Suppressor macrophage treated with lipopolysaccharide for 4 hours (primary cell): ENCODE measurements at places on chromosomes 6 and 20.

- no peak for DNase-seq
Observed at GRCh38 chr6:138441965-138442364, 37.9 kb downstream of the HEBP2 start.

GRCh38 chr6:68038815-68039408 lies 596.2 kb upstream of the ADGRB3 start:
- no peak for DNase-seq

- DNase-seq: no peak
Observed at GRCh38 chr6:156852147-156852857, 75.1 kb downstream of the ARID1B start.

GRCh38 chr6:4180652-4181255 lies 45.4 kb upstream of the ECI2 start:
- no peak for DNase-seq

- DNase-seq: no peak
Observed at GRCh38 chr20:24768713-24769601, 180.1 kb upstream of the CST7 start.

DNA sequence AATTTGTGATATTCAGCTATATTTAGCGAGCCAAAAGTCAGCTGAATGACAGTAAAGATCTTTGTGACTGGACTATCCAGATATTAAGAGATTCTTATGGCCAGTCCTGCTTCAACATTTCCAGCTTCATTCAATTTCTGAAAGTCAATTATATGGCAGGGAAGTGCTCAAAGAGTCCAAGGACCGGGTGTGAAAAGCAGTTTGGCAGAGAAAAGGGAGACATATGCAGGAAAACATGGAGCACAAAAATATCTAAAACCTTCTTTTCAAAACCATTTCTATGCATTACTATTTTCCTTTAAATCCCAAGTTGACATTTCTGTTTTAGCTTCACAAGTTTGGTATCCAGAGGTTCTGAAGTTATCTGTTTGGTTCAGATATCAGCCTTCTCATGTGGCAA lies 5.0 kb downstream of the MPC1 start:
- no peak for DNase-seq

DNA sequence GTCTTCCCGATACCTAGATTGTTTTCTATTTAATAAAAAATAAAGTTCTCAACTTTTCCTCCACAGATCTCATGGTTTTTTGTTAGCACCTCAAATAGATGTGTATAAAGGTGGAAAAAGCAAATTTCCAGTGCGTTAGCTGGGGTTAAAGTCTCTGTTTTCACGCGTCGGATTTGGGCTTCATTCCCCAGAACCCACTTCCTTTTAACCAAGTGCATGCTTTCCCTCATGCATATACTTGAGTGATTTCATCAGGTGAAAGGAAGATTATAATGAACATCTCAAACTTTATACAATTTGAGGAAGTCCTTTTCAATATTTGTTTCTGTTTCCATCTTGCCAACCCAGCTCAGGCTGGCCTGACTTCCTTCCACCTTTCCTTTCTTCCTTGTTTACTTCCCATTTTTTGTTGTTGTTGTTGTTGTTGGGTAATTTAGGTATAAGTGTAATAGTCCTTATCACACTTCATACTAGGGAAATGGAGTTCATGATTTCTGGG lies 43.9 kb upstream of the GGTLC1 start:
- peak; percentile 3 for DNase-seq

DNA sequence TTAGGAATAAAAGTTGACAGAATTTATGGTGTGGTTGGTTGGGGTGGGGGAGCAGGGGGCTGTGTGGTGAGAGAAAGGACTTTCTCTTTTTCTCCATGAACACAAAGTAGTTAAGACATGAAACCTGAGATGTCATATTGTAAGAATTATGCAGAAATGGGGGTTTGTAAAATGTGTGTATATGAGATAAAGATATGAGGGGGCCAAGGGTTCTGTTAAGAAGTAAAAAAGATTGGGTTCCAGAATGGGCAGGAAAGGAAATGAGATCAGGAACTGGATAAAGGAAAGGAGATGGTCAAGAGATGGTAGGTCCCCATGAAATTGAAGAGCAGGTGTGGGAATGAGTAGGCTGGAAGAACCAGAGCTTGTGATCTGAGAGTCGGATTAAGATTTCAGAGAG lies 9.7 kb downstream of the RNF146 start:
- no peak for DNase-seq

DNA sequence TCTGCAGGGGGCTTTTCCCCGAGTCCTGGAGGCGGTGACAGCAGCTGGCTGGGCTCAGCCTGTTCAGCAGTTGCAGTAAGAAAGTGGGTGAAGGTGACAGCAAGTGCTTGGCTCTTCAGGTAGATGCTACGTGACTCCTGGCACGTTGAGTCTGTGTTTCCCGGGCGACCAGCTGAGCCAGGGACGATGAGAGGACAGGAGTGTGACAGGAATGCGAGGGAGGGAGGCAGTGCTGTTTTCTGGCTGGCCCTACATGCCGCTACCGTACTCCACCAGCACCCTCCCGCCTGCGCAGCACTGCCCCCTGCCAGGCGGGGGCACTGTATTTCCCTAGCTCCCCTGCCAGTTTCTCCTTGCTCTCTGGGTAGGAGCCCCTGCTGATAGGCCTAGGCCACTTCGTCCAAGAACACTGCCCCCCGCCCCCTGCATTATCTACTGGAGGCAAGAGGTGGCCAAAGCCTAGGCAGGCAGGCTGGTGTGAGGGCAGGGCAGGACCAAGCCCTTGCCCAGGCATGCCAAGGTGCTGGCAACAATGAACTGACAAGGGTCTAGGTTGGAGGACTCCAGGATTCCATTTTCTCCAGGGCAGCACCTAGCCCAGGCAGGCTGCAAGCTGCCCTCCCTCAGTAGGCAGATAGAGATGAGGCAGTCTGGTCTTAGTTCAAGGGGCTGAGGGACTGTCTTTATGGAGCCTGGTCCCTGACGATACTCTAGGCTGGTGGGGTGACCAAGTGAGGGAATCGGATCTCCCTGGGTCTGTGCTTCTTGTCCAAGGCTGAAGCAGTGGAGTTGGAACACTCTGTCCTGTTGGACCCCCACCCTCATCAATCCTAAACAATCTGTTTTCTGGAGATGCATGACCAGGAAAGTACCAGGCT lies 19.2 kb downstream of the MRPS18A start:
- peak; percentile 67 for DNase-seq

GRCh38 chr6:81749707-81750106 lies 2.8 kb downstream of the TENT5A start:
- peak; percentile 29 for DNase-seq

DNA sequence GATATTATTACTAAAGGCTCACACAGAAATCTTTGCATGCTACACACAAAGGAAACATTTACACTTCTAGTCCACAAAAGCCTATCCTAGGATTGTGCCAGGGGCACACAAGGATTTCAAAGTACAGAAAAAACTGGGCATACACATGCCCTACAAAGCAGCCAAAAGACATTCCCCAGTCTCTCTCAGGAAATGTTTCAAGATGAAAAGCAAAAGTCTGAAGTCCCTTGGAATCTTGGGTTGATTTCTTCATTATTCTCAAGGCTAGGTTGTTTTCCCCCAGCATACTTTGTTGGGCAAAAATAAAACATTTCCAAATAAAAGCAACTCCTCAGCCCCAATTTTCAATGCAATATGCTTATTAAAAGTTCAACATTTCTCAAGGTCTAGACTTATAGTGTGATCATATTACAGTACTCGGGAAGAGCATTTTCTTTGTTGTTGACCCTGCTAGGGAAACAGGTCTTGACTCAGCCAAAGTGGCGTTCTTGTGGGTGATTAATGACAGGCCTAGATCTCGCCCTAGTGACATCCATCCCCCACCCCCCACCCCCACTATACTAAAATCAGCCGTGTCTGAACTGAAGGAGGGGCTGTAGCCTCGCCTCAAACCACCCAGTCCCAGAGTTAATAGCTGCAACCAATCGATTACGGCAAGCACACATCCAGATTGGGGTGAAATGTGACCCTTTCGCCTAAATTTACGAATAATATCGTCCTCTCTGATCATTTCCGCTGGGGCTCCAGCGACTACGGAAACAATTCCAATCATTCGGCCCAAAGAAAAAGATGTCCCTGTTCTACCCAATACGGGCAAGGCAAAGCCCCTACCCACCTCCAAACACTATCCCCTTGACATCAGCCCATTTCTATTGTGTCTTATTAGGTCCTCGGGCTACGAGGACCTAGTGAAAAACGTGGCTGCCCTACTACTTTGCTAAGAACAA lies 1.4 kb downstream of the AKIRIN2 start:
- peak; percentile 85 for DNase-seq

GRCh38 chr6:56638760-56639159 lies 3.9 kb downstream of the DST start:
- no peak for DNase-seq
